Activated CD4-positive, alpha-beta T cell treated with anti-CD3 and anti-CD28 coated beads, Interleukin-2, amount 50 U/mL, for 4 hours (primary cell): ENCODE measurements at places on chromosomes 7 and 10.

DNA sequence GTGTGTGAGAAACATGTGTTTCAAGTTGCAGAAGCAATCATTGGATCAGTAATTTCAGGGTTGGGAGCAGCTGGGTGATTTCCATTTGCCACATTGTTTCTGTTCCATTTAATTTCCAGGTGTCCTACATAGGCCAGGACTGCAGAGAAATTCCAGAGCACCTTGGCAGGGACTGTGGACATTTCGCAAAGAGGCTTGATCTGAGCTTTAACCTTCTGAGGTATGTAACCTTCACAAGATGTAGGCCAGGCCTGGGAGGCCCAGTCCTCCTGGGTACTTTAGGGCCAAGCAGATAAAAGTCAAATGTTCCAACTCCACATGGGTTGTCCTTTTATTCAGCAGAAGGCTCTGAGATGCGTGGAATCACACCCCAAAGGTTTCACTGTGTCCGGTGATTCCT, 6.9 kb downstream of the LRMDA start:
- DNase-seq = no peak

GRCh38 chr7:130974794-130975193, 240.8 kb upstream of the KLF14 start:
- no peak for DNase-seq

DNA sequence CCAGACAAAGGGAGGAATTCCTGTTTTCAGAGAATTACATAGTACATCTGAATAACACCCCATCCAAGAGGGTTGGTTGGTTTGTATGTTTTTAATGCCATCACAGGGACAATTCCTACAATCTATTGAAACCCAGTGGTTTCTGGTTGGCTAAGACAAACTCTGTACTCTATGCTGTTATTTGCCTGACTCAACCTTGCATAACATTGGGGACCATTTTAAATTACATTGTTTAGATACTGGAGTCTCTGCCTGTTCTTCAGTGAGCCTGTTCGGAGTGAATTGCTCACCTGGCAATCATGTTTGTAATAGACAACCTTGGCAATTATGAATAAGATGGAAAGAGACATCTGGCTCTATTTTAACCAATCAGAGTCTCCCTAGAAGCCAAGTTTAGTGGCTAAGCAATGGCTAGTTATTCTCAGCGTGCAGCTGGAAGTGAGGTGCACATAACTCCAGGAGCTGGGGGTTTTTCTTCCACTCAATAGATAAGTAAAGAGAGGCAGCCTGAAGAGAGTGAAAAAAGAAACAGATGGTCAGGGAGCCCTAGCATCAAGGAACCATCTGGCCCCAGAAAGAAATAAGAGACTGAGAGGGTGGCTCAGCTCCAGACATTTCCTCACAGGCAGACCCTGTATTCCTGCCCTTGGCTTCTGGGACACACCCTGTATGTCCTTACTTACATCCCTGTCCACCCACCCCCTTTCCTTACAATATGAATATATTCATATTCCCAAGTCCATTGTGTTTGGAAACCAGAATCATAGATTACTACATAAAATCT, 21.2 kb upstream of the SLC35G1 start:
- no peak for DNase-seq

DNA sequence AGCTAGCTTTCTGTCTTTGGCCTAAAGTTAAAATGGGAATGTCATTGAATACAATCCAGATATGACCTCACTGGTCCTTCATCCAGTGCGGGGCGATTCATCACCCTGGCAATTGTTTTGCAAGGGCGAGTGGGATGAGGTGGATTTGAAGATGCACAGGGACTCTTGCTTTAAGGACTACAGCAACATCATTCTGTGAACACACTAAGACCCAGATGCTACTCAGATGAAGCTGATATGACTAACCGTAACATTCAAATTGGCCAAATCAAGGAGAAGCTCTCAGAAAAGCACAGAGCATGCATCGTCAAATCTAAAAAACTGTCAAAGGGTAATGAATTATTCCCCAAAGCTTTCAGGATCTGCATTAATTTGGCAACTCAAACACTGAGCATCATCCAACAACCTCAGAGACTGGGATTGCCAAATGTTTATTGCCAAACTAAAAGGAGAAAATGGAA, 12.8 kb downstream of the CPA1 start:
- no peak for DNase-seq

DNA sequence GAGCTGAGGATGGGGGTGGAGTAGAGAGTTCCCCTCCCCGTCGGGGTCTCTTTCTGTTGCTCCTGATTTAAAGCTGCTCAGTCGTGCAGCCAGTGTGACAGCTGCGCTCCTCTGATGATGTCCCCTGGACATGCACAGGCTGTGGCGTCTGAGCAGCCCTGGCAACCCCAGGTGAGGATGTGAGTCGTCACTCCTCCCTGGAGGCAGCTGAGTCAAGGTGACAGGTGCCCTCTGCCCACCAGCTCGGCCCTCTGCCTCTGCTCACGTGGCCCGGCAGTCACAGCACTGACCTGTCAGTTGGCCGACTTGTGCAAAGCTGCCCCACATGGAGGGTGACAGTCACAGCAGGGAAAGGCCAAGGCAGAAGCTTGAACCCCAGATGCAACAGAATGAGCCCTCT, 33.9 kb downstream of the ANXA8 start:
- no peak for DNase-seq

DNA sequence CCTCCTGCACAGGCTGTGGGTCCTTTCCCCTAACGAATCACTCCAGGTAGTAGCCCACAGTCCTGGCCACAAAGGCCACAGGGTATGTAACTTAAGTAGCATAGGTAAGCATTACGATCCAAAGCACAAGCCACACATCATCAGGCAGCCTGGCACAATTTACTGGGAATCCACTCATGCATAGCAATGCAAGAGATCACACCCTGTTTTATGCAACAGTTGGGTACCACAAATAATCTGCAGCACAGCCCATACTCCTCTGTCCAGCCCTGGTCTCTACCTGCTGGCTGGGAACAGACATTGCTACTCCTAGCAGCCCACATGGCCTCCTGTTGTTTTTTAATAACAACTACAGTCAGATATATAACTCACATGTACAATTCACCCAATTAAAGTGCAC, 34.3 kb downstream of the SRPK2 start:
- DNase-seq = no peak

DNA sequence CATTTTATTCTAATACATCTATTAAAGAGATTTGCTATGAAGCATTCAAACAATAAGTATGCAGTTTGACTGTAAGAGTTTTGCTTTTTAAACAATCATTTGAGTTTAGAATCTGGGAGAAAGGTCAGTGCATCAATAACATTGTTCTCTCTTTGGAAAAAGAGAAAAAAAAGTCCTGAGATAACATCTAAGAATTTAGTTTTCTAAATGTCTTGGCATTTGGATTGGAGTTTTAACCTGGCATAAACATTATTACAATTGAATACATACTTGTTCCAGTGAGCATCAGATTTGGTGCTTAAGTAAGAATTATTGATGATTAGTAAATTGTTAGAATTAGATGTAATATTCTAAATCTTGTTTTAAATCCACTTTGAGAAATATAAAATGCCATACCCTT, 47.2 kb upstream of the AKR1E2 start:
- no peak for DNase-seq
